Naive thymus-derived CD4-positive, alpha-beta T cell (primary cell): ENCODE measurements at places on chromosomes 3 and 15. TPM values are rescaled to one million over a fixed set of nuclear protein-coding genes. Genes with fewer than 3 reads are reported as not detected.

FBXL22 gene
- 1.4 TPM for total RNA-seq

SCG3 gene
- not detected for total RNA-seq

DNA sequence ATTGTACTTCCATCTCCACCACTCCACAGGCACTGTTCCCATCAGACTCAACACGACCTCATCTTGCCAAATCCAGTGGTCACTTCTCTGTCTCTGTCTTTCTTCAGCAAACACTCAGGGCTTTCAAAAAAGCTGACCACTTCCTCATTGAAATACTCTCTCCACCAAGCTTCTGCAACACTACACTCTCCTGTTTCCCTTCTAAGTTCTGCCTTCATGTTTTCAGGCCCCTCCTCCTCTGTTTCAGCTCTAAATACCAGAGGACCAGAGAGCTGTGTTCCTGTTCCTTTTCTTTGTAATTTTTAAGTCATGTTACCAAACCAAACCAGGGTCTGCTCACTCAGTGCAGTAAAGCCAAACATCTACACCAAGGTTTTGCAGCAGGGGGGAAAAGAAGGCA lies 33.8 kb upstream of the ACP3 start:
- no peak for DNase-seq

DNA sequence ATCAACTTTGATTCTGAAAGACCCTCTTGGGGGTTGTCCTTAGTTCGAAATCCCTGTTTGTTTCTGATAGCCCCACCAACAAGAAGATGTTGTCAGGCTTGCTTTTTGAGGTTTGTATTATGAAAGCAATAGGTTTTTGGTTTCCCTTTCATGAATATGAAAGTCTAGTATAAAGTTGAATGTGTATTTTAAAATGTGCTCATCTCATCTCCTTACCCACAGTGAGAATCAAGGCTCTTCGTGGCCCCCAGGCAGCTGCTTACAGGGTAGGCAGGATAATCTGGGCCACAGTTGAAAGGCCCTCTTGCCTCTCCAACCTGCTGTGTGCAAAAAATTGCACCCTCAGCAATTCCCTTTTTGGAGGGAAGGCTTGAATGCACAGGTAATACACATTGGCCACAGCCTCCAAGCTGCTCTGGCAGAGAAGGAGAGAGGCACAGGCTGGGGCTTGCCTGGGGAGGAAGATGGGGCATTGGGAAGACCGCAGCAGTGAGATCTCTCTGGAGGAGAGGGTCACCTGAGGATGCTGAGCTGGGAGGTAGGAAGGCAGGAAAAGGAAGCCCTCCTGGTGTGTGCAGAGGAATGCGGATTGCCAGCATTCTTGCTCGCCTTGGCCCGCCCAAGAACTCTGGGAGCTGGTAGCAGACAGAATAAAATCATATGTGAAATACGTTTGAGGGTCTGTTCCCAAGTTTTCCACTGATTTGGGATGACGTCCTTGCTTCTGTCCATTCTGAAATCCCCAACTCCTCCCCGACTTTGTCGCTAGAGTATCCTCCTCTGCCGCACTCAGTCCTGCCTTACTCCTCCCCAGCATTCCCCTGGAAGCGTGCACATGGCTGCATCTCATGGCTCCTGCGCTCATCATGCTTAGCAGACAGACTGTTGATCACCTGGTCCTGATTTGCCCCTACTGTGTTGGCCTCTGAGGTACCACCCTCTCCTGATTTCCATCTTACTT lies 196.4 kb downstream of the RPLP1 start:
- DNase-seq = no peak

DNA sequence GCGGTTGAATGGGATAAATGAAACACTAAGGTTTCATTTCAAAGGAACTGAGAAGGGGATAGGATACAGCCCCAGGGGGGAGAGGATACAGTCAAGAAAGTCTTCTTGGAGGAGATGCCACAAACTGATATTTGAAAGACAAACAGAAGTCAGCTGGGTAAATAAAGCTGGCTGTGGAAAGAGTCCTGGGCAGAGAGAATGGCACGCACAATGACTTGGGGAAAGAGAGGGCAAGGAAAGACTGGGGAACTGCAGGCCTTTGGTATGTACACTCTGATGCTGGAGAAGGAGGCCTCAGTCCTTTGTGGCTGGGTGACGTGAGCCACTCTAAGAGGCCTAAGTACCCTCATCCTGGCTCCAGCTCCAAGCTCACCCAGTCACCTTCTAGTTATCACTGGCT lies 45.2 kb upstream of the LMCD1 start:
- DNase-seq = no peak

GRCh38 chr15:76401285-76401684 lies 64.7 kb downstream of the ISL2 start:
- no peak for DNase-seq

GRCh38 chr3:142863930-142864920 lies 24.7 kb downstream of the PCOLCE2 start:
- no peak for DNase-seq

DNA sequence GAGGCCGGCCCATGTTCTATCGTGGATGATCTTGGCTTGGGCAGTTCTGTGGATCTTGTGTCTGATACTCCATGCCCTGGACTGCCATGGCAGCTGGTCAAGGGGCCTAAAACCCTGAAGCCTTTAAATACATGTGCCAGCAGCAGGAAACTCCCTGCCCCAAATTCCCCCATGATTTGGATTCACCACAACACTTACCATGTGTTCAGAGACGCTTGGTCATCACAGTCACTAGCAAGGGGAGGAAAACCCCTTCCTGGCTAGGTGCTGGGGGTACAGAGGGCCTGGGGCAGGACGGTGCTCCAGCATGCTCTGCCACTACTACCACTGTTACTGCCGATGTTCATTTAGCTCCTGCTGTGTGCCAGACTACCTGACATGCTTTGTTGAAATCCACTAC lies 94.4 kb downstream of the DNAJB8 start:
- no peak for DNase-seq

DNA sequence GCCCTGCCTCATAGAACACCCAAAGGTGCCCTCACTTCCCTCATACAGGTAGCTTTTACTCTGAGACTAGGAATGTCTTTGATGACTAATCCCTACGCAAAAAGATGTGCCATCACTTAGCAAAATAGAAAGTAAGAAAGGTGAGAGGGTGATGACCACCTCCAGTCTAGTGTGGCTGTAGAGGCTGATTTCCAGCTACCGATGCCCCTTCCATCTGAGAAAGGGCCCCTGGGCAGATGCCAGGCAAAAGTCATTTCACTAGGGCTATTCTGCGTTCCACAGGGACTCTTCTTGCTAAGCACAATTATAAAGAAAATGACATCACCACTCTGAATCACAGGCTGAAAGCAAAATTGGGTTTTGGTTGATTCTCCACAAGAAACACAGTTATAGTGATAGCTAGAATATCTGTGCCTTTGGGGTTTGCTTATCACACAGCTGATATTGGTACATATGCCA lies 77.4 kb downstream of the RBPMS2 start:
- no peak for DNase-seq

DNA sequence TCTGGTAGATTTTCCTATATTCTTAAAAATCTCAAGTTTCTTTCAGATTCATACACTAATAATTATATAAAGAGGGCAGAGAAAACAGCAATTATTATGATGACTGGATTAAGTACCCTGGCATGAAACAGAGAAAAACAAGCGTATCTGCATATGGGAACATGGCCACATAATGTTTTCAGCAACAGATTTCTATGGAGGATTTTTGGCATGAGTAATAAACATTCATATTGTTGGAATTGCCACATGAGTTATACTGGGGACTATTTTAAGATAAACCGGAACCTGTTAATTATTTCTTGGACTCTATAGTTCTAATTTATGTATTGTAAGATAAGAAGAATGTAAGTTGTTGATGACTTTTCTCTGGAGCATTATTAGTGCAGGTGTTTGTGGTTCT lies 112.7 kb downstream of the OXSM start:
- no peak for DNase-seq

GRCh38 chr3:15726043-15726442 lies 71.7 kb downstream of the ANKRD28 start:
- no peak for DNase-seq

DNA sequence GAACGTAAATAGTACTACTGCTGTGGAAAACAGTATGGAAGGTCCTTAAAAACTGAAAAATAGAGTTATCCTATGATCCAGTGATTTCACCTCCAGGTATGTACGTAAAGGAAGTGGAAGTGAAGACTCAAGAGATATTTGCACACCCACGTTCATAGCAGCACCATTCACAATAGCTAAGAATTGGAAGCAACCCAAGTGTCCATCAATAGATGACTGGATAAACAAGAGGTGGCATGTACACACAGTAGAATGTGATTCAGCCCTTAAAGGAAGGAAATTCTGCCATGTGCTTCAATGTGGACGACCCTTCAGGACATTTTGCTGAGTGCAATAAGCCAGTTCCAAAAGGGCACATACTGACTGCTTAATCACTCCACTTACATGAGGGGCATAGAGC lies 188.3 kb downstream of the APBA2 start:
- no peak for DNase-seq

DNA sequence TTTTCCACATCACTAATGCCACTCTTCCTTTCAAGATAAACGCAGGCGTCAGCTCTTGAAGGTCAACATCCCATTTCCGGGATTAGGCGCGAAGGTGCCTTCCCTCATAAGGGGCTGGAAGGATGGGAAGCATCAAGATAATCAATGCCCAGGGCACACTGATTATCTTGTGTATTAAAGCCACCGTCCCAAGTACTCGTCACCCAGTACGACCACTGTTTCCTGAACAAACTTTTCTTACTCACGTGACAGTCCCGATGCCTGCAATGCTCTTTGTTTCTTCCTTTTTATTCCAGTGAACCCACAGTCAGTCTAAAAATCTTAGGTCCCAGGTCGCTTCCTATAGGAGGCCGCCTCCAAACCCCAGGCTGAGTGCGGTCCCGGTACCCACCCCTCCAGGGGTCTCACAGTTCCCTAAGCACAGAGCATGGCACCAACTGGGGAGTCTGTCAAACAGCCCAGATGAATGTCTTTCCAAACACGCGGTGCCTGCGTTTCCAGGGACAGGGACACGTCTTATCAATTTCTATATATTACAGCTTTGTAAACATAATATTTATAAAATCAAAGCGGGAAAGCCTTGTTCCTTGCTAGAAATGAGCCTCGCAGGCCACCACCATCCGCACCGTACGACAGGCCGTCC lies 589 bp downstream of the ANAPC13 start:
- DNase-seq = no peak
